WERI-Rb-1 (cell line): ENCODE measurements at places on chromosomes 6 and 20.
A peak's percentile ranks its signal among the peaks of the same experiment; 100 is the strongest.

DNA sequence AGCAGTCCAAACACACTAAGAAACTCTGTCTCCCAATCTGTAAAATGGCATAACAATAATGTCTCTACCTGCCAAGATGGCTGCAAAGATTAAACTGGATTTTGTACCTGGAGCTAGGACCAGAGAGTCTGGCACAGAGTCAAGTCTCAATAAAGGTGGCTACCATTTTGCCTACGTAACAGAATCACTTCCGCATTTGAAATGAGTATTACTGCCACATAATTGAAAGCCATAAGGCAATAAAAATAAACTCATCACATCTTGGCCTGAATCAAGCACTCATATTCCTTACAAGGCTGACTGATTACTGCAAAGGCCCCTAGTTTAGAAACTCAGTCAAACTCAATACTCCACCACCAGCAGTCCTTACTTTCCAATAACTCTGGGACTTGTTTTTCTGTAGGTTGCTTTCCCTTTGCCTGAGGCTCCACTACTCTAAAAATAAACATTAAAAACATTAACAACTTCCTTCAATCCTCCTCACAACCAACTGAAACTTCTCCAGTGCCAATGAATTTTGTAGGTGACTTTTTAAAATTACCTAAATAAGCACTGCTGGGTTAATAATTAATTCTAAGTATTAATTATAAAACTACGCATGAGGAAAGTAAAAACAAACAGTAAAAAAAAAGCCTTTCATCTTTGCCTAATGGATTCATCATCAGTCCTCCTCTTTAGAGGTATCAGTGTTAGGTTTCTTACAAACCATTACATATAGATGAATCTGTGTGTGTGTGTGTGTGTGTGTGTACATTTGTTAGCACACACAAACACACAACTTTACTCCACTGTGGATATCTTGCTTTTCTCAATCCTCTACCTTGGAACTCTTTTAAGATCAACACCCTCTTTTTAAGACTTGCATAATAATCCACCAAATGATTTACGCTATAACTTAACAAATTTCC, 3.7 kb downstream of the KIF16B start:
- DNase-seq: no peak

- DNase-seq: no peak
Measured at GRCh38 chr6:98787961-98788360, 46.4 kb upstream of the POU3F2 start.

DNA sequence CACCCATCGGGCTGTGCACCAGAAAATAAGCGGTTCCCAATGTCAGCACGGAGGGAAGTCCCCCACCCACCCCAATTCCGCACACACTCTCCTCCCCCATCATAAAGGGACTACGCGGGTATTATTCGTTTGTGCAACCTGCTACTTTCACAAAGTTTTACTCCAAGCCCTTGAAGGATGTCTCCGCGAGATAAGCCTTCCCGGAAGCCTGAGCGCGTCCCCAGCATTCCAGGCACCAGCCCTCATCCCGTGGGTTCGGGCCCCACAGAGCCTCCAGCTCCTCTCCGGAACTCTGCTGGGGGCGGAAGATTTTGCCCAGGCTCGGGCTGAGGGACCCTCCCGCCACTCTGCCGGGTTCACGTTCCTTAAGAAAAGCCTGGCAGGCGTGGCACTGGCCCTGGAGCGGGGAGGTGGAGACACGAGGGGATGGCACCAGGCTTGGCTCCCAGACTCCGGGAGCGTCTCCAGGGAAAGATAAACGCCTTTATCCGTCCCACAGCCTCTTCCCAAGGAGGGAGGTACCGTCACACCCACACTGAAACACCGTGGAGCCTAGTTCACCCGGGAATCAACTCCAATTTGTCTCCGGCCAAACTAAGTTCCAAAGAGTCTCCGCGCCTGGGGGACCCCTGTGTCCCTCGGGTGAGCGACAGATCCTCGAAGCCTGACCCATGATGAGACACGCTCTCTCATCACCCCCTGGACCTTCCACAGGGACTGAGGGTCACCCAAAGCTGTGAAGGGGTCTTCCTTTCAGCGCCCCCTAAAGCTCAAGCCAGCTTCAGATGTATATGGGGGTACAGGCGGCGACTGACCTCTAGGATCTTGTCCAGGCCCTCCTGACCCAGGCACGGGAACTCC, 934 bp downstream of the KCNK5 start:
- DNase-seq: no peak

- DNase-seq: no peak
Measured at GRCh38 chr20:40955326-40955725, 73.3 kb upstream of the TOP1 start.

GRCh38 chr6:23403460-23403859, 722.6 kb upstream of the NRSN1 start:
- no peak for DNase-seq

- DNase-seq: no peak
Measured at GRCh38 chr6:28543651-28544610, 18.2 kb downstream of the GPX5 start.

GRCh38 chr6:139474145-139475108, 100.0 kb upstream of the CITED2 start:
- no peak for DNase-seq

- DNase-seq: no peak
Measured at GRCh38 chr6:108937170-108937569, 88.9 kb downstream of the ARMC2 start.

DNA sequence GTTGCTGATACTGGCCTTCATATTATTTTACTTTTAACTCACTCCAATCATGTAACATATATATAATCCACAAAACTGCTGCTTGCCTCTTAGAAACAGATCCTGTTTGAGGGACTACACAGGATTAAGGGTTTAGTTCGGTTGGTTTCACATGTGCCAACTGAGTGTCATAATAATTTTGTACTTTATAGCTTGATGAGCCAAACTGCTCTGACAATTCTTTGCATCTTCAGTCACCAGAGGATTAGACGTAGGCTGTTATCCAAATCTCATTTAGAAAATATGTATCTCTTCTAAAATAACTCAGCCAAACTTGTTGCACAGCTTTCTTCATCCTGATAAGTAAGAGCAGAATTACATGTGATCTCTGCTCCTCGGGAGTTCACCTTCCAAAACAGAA, 643.6 kb upstream of the PTCHD4 start:
- DNase-seq: no peak

DNA sequence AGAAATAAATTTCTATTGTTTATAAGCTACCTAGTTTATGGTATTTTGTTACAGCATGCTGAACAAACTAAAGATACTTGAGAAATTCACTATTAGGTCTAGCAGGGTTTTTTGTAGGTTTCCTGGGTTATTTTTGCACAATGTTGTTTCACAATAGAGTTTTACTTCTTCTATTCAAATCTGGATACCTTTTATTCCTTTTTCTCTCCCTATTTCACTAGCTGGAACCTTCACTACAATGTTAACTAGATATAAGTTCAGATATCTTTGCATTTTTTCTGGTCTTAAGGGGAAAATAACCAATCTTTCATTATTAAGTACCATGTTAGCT, 237.7 kb upstream of the CITED2 start:
- DNase-seq: no peak

DNA sequence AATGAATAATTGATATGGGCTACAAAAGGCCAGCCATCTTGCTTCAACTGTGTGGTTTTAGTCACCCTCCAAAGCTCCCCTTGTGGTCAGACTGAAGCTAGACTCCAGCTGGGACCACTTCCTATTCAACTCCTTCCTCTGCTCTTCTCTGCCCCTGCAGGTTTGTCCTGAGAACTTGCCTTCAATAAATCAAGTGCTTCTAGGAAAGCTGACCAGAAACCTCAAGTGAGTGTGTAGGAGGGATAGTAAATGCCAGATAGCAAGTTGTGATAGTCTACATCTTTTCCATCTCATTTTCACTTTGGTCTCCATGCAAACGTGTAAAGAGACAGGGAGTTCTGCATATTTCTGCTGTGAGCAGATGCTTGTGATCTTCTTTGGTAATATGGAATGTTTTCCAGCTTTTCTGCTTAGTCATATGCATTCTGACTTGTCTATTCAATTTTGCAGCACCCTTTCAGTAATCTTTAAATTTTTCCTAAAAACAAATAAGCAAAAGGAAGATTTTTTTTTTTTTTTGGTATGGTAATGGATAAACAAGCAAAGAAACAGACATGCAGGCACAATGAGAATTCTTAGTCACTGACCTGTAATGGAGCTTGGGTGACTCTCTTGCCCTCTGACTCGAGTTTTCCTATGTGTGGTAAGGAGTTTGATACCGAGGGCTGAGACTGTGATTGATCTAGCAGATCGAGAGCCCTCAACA, 201.3 kb upstream of the BTBD3 start:
- peak; percentile 61 for DNase-seq

- DNase-seq: no peak
Measured at GRCh38 chr20:11057624-11058023, 383.8 kb upstream of the JAG1 start.

GRCh38 chr6:2369606-2370005, 124.2 kb upstream of the GMDS start:
- no peak for DNase-seq

DNA sequence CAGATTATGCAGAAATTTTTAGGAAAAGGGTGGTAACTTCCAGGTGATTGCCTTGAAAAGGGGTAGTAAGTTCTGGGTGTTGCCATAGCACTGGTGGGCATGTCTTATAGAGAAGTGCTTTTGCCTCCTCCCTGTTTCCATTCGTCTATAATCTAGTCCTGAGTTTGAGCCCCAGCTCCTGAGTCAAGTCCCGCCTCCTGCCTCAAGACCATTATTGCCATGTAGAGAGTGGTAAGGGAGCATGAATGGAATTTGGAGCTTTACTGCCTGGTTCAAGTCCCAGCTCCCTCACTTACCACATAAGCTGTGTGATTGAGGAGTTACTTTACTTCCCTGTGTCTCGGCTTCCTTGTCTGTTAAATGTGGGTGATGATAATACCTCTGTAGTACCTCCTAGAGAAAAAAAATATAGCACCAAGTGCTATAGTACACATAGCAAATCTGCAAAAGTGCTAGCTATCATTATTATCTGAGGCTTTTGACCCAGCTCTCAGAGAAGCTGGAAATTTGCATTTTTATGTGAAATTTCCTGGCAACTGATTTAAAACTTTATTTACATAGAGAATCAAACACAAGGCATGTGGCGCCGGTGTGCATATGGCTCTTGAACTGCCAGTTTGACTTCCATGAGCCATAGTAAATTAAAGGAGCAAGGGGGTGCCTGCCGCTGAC, 36.0 kb downstream of the TGM6 start:
- DNase-seq: no peak

DNA sequence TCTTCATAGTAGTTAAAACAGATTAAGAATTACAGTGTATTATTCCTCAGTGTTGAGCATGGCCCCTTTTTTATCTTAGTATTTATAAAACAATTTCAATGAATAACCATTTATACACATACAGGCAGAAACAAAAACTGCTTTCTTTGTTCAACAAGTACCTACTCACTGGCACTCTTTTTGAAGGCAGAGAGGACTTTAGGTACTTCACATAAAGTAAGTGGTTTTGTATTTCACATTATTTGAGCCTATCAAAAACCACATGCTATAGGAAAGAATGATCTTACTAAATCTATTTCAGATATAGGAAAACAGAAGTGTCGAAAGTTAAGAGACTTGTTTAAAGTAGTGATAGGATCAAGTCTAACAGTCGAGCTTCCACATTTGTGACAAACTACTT, 73.8 kb downstream of the PRKN start:
- DNase-seq: no peak

DNA sequence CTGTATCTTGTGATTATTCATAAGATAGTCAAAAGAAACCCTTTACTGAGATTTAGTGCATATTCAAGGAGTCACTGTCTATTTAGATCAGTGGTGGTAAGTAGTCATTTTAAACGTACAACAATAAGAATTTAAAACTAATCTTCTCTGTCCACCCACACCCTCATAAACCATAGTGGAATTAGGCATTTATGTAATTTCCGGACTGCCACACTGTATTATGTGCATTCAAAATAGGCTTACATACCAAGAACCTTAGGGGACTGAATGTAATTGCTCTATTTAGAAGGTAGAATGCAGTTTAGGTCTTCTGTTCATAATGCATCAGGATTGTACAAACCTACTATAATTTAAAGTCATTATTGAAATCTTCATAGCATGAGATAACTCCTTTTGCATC, 685.4 kb downstream of the TENT5A start:
- DNase-seq: no peak

GRCh38 chr6:23446469-23446967, 679.5 kb upstream of the NRSN1 start:
- DNase-seq: peak; percentile 43

DNA sequence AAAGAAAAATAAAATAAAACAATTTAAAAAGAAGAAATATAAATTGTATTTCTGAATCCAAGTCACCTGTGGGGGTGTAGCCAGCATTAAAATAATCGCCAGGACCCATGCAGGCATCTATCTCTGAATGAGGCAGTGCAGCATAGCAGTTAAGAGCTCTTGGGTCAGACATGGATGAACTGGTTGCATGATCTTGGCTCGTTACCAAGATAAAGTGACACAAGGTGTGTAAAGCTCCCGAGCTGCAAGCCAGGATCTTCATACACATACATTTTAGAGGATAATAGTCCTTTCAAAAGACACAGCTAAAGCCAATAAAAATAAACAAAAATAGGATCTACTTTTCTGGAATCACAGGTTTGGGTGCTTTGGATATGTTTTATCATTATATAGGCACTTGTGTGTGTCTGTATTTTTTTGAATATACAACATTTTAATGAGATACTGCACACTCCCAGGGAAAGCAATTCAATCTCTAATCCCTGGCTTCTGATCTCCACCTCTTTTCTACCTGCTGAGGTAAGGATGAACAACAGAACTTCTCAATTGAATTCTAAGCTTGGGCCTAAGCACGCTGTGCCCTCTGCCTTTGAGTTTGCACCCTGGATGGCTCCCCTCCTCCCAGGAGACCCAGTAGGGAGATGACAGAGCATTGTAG, 8.9 kb downstream of the TRIM10 start:
- no peak for DNase-seq

DNA sequence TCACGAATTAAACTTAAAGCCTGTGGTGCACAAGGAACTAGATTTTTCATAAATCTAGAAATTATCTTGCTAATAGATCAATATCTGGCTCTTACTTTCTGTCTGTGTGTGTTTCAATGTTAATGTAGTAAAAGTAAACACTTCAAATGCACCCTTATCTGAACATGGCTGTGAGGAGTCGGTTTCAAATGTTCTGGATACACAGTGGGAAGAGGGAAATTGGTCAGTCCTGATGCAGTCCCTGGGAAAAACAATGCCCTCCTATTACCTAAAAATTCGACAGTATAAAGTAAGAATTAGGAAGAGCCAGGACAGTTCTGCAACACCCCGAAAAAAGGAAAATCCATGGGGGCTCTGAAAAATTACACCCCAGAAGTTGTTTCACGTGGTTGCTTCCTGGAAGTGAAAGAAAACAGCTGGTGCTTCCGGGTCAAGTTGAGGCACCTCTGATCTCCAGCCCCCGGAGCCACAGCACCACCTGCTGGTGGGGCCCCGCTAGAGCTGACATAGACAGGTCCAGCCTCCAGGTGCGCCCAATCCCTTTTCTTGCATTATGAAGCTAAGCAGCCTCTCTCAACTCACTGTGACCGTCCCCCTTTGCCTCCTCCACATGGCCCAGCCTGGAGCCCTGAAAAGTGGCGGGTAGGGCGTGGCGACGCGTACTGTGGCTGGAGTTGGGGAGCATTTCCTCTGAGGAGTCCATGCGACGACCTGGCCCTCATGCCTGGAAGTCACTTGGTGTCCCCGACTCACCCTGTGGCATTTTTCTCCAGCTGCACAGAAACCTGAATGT, 8.3 kb downstream of the SEMG2 start:
- peak; percentile 38 for DNase-seq
